Left lung (tissue), 14 donors: ENCODE measurements at places on chromosomes 11 and 22. TPM values are rescaled to one million over a fixed set of nuclear protein-coding genes. Genes with fewer than 3 reads are reported as not detected.
A peak's percentile ranks its signal among the peaks of the same experiment; 100 is the strongest.

- H3K4me1 ChIP-seq: no peaks in the 10 kb centered on the region
- H3K36me3 ChIP-seq: no peaks in the 10 kb centered on the region
- DNase-seq: peak; percentile 80
- no peak overlapping the region for H3K27ac ChIP-seq
- H3K27me3 ChIP-seq: no peaks in the 10 kb centered on the region
Observed at GRCh38 chr11:114762408-114762807, 84.1 kb downstream of the NXPE2 start.

- peaks cover 16% of the 10 kb centered on the region for H3K27me3 ChIP-seq
- H3K27ac ChIP-seq: no peak overlapping the region
- H3K4me1 ChIP-seq: peaks cover 20% of the 10 kb centered on the region
- H3K4me3 ChIP-seq: no peak overlapping the region
- no peaks in the 10 kb centered on the region for H3K36me3 ChIP-seq
Observed at GRCh38 chr11:64650923-64651523, 60.0 kb downstream of the SLC22A12 start.

DNA sequence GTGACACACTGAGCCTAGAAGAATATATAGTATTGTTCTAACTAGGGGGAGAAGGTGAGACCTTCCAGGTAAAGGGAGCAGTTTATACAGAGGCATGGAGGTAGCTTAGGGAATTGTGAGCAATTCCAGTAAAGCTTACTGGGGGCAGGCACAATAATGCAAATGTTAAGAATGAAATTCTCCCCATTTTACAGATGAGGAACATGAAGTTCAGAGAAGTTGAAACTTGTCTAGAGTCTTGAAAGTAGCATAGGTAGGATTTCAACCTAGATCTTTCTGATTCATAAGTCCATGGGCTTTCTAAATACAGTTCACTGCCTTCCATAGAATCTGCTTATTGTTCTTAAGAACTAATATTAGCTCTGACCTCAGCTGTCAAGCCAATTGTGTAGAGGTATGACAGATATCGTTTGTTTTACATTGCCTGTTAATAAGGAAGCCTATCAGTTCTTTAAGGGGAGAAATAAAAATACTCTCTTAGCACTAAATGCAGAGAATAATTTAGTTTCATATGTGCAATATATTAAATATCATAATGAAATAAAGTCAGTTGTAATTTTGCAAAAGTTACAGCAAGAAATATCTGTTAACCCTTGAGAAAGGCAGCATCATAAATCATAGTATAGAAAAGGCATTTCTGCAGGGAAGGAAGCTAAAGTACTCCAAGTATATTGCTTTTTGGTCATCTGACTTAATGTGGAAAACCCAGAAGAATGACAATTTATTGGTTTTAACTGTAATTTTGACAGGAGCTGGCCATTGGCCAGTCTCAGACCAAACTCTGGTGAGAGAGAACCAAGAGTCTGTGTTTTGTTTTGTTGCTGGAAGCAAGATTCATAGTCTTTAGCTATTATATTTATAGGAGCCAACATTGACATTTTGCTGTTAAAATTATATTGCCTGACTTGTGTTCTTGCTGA lies 181.8 kb downstream of the UVRAG start:
- H3K27ac ChIP-seq: no peak overlapping the region
- no peaks in the 10 kb centered on the region for H3K4me1 ChIP-seq
- no peaks in the 10 kb centered on the region for H3K27me3 ChIP-seq
- no peaks in the 10 kb centered on the region for H3K36me3 ChIP-seq
- H3K4me3 ChIP-seq: no peak overlapping the region

The C22orf31 gene
- total RNA-seq: 0.29 TPM
